GF-D8 (cell line): ENCODE measurements at places on chromosomes 12 and 14.

DNA sequence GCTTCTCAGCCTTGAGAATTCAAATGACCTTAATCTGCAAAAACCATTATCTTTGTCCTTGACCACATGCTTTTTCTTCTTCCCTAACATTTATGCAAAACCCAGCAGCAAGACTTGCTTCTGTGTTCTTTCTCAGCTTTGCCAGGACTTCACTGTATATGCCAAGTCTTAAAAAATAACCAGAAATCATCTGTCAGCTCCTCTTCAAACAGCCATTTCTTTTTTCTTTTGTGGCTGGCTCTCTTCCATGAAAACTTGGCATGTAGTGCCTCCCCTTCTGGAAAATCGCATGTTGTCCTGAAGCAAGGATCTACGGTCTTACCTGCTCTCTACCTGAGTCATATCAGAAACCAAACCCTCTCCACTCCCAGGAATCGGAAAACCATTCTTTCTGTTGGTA lies 364.9 kb downstream of the RPS29 start:
- DNase-seq, result no peak

DNA sequence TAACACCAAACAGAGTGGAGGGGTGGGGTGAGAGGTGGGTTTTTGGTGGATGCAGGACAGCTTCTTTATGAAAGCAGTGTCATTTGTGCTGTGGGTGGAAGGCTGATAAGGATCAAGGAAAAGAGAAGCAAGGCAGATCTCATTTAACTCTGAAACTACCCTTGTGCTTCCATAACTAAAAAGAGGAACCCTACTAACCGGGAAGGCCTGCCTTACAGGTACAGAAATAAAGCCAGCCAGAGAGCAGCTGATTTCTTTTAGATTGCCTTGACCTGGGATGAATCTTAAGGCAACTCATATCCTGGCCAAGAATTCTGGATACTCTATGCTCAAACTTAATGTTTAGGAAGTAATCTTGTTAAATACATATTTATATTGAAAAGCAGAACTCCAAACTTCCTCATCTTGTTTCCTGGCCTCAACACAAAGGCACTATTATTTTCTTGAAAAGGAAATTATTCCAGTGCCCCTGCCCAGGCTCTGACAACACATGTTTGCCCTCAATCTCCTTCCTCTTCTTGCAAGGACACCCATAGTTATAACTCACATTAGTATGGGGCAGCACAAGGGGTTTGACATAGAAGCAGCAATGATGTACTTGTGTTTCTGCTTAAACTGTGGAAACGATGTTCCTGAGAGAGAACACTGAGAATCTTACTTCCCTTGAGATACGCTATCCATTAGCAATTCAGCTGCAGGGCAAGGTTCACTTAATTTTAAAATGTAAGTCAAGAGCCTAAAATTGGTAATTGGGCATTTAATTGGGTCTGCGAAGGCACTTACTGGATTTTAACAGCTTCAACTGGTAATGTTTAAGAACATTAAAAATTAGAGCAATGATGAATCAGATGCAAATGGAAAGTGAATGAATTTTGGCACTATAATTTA lies 173.7 kb downstream of the STXBP6 start:
- DNase-seq, result peak; percentile 15

GRCh38 chr14:81068176-81068782 lies 112.9 kb downstream of the TSHR start:
- DNase-seq, result no peak

- no peak for DNase-seq
Observed at GRCh38 chr12:11717519-11717961, 68.1 kb downstream of the ETV6 start.

GRCh38 chr12:43103866-43104265 lies 448.1 kb downstream of the ADAMTS20 start:
- DNase-seq, result no peak

DNA sequence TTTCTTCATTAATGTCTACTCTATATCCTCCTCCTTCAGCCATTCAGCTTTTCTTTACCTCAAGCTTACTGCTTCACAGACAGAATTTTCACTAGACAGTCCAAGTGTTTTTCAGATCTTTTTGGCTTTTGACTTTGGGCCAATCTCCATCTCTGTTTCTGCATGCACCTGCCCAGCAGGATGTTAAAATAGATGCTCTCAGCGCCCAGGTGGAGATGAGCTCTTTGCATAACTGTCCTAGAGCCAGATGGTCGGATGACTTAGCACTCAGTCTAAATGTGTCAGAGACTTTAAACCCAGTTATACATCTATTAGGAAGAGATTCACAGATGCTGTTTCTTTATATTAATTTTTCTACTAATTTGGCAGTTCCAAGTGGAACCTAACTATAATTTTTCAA lies 80.3 kb upstream of the SSTR1 start:
- DNase-seq, result no peak
